ENCODE measurements at places on chromosomes 1 and 21.

GRCh38 chr1:78088015-78088414, 42.2 kb downstream of the GIPC2 start:
- DNase-seq = no peak

- no peak for DNase-seq
These were observed 20.7 kb downstream of the PARS2 start for GRCh38 chr1:54743416-54744226.

- no peak for DNase-seq
These were observed 16.8 kb downstream of the LAMC1 start for GRCh38 chr1:183039985-183040447.

GRCh38 chr1:221772117-221772516, 30.2 kb upstream of the DUSP10 start:
- DNase-seq = no peak

DNA sequence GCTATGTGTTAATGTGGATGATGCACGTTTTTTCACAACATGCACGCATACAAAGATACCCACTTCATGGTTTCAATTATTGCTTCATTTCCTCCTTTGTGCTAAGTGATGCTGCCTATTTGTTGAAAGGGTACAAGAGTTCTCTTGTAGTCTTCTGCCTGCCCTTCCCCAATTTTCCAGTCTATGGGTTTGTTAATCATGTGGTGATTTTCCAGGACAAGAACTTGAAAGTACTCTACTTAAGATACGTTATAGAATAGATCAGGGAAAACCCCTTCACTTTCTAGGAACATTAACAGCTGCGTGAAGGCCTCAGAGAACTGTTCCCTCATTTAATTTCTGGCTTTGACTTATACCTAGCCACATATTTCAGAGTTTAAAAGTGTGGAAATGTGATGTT, 52.1 kb upstream of the SLC44A3 start:
- no peak for DNase-seq

DNA sequence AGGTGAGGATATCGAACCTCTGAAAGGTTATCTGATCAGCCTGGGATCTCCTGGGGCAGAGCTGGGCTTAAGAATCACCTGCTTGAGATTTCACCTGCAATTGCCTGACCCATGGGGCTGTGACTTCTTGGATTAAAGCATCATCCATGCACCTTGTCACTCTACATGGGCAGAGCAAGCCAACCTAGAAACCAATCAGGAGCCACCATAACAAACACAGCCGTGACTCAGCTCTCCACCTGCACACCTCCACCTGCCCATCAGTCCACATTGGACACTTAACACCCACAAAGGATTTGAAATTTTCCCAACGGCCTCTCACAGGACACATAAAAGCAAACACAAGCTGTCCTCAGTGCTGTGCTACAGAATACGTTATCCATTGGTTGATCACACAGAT, 35.1 kb upstream of the ETS2 start:
- no peak for DNase-seq

- DNase-seq = no peak
These were observed 399.4 kb downstream of the PTPRU start for GRCh38 chr1:29635501-29636263.

DNA sequence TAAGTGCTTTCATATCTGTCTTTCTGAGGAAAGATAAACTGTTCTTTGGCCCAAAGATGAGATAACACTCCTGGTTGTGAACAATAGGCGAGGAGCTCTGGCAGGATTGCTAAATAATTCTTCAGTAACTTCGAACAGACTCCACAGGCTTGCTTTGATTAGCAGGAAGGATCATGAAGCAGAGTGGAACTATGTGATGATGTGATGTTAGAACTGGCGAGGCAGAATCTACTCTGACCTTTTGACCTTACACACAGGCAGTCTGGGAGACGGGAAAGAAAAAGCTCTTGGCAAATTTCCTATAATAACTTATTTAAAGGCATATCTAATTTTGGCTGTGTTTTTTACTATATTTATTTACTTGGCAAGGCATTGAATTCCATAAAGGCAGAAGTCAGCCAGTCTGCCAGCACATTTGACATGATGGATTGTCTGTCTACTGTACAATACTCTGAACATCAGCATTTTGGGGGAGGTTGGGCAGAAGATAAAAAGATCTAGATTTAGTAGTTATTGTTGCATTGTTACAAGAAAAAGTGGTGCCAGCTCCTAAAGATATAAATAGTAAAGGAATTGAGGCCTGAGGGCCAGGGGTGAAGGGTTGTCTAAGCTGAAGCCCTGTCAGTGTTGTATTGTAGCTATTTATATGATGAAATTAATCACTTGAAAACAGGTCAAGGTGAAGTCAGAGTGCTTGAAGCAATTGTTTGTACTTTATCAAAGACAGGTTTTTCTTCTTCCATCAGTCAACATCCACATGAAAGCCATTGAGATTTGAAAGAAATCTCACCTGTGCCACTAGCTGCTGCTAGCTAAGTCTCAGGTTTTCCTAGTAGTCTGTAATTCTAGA, 708.8 kb downstream of the LTN1 start:
- DNase-seq = no peak

- DNase-seq = no peak
These were observed 492.6 kb downstream of the KCNT2 start for GRCh38 chr1:196115646-196116045.

- DNase-seq = no peak
These were observed 138.7 kb downstream of the MIS18A start for GRCh38 chr21:32140151-32140550.

GRCh38 chr1:183349201-183349711, 68.9 kb downstream of the NMNAT2 start:
- DNase-seq = no peak

DNA sequence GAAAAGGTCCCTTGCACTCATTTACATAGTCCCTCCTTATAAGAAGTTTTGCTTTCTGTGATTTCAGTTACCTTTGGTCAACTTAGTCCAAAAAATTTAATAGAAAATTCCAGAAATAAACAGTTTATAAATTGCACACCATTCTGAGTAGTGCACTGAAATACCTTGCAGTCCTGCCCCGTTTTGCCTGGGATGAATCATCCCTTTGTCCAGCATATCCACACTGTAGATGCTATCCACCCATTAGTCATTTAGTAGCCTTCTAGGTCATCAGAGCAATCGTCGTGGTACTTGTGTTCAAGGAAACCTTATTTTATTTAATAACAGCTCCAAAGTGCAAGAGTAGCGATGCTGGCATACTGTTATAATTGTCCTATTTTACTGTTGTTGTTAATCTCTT, 38.0 kb downstream of the SPRTN start:
- DNase-seq = no peak

DNA sequence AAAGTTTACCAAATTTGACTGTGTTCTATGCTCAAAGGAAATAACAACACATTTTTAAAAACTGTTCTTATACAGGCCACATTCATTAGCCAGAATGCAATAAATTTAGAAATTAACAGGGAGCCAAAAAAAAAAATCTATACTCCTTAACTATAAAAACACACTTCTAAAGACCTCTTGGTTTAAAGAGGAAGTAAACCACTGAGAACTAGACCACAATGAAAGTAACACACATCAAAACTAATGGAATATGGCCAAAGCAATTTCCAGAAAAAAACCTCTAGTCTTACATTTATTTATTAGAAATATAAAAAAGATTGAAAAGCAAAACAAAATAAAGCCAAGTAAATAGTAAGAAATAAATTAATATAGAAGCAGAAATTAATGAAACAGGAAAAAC, 48.9 kb upstream of the GADD45A start:
- no peak for DNase-seq

GRCh38 chr1:109721971-109722370, 9.9 kb downstream of the GSTM5 start:
- DNase-seq = no peak
